Cerebellar nuclear complex (tissue), 1 donor: ENCODE measurements at places on chromosomes 11 and 22.

DNA sequence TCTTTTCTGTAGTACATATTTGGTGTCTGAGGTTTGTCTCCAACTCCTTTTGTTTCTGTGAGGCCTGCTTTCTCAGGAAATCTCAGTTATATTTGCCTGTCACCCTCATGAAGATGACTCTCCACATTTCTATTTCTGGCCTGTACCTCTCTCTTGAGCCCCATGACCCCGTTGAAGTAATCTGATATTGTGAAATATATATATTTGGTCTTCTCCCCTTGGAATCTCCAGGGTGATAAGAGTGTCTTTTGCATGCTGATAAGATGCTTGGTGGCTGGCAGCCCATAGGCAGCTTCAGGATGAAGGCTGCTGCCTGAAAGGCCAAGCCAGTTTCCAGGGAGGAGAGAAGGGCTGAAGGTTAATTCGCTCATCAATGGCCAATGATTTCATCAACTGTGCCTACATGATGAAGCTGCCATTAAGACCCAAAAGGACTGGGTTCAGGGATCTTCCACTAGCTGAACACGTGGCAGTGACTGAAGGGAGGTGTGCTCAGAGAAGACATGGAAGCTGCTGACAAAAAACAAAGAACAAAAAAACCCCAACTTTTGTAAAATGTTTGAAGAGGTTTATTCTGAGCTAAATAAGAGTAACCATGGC is 67.4 kb downstream of the MICAL2 start:
- DNase-seq: no peak

DNA sequence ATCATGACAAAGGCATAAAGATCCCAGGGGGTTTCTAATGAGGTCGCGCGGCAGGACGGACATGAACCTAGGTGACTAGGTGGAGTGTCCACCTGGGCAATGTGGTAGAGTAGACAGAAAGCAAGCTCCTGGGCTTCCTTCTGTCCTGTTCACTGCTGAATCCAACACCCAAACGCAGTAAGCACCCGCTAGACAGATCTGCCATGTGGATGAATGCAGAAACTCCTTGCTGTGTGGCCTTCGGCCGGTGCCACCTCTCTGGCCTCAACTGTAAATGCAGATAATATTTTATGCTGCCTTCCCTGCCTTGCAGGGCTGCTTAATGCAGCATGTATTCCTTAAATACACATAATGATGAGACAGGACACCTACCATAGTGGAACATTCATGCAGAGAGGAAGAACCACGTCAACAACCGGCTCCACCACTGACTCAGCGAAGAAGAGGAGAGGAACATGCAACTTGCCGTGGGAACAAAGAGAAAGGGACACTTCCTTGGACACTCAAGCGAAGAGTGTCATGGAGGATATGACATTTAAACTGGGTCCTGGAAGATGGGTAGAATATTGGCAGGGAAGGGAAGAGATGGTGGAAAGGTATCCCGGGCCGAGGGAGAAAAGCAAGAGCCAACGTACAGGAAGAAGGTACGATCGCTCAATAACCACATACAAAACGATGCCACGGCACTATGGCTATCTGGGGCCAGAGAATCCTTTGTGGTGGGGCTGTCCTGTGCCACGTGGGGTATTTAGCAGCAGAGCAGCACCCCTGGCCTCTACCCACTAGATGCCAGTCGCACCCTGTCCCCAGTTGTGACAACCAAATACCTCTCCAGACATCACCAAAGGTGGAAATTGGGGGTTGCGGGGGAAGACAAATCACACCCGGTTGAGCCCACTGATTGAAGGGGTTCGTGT is 30.8 kb downstream of the MYH9 start:
- DNase-seq: no peak

DNA sequence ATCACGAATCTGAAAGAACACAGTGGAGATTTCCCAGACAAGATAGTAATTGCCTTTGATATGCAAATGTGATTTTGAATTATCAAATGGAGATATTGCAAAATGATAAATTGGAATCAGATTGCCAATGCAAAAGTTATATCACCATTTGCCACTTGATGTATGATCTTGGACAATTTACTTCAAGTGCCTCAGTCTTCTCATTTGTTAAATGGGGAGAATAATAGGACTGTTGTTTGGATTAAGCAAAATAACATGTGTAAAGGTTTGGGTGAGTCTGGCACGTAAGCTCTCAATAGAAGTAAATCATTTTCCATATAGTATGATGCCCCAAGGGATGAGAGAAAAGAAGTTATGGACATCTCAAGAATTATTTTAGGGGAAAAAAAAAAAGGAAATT is 7.9 kb upstream of the PHF21A start:
- DNase-seq: no peak

DNA sequence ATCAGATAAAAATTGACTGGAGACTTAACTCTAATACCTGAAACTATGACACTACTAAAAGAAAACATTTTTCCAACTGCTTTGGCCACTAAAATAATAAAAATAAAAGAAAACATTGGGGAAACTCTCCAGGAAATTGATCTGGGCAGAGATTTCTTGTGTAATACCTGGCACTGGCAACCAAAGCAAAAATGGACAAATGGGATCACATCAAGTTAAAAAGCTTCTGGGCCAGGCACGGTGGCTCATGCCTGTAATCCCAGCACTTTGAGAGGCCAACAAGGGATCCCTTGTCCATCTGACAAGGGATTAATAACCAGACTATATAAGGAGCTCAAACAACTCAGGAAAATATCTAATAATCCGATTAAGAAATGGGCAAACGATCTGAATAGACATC is 64.6 kb upstream of the RAB1B start:
- DNase-seq: no peak

DNA sequence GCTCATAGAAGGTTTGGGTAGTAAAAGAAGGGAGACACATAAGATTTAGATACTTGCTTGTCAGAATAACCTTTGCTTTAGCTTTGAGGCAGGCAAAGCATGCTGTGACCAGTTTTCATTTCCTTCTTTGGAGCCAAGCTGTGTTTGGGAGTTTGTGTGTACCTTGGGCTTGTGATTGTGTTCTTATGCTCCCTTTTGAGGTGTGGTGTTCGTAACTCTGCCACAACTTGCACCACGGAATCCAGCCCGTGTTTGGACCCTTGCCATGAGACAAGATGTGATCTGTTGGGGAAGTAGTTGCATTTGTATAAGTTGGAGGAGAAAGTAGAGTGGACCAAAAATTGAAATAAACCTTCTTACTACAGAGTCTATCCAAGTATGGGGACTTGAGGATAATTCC is 34.0 kb downstream of the BMAL1 start:
- no peak for DNase-seq

DNA sequence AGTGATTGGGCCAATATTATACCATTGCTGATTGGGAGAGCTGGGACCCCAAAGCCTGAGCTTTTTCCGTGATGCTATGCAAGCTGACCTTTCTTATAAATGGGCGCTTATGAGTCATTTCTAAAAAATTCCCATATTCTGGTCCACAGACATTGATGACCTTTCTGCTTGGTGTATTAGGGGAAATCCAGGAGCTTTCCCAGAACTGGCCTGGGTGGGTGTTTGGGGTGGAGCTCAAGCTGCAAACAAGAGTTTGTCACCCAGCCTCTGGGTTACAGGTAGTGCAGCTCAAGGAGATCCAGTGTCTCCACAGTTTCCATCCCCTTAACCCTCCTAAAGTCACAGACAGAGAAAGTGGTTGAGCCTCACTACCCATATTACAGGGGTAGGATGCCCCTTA is 67.7 kb downstream of the CCDC81 start:
- no peak for DNase-seq

GRCh38 chr11:60370811-60371298 is 7.5 kb upstream of the MS4A7 start:
- no peak for DNase-seq

DNA sequence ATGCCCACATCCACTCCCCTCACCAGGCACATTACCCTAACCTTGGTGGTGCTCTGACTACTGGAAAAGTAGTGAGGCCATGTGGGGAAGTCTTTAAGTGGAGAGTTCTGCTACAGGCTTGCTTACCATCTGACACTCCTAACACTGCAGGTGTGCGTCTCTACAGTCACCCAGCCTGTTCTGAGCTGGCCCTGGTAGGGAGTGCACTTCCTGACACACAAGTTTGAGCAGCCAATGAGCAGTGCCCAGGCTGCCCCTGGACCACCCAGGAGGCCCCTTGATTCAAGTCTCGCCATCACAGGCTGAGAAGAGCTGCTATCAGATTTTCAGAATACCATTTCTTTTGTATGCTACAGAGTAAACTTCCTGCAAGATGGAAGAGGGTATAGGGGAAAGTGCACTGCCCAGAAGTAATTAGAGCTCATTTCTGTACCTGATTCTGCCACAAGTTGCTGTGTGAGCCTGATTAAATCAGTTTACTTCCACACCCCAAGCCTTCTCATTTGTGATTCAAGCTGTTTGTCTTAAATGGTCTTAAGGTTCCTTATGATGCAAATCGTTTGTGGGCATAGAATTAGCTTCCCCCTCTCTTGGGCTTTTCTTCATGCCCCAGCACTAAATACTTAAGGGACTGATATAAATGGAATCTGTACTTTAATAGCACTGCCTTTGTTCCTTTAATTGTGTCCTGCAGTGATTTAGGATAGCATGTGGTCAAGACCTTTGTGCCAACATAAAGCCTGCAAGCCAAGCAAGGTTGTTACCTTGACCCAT is 22.2 kb downstream of the OPCML start:
- DNase-seq: no peak

DNA sequence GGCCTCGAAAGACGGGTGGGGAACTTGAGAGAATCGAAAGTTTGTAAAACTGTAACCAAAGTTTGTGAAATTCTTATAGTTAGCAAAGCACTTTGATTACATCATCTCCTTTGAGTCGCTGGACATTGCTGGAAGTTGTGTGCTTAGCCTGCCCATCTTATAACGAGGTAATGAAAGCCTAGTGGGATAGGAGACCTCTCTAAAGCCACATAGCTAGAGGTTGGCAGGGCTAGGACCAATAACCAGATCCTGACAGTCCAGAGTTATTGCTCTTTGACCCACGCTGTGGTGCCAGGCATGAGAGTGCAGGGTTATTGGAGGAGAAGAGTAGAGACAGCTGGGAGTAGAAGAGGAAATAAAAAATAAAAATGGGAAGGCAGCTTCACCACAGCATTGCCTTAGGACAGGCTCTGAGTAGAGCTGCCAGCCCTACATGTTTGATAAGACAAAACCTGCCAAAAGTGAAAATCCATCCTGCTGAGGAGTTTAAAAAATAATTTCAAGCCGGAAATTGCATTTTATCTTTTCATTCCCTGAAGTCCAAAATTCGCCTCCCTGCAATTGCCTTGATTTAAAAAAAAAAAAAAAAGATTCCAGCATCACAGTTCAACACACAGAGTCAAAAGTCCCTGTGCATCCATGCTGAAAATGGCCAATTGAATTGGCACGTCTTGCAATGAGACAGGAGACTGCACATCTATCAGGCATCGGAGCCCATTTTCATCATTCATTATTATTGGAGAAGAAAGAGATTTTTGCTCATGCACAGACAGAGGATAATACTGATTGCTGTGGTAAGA is 225.5 kb upstream of the POU2AF2 start:
- DNase-seq: no peak

DNA sequence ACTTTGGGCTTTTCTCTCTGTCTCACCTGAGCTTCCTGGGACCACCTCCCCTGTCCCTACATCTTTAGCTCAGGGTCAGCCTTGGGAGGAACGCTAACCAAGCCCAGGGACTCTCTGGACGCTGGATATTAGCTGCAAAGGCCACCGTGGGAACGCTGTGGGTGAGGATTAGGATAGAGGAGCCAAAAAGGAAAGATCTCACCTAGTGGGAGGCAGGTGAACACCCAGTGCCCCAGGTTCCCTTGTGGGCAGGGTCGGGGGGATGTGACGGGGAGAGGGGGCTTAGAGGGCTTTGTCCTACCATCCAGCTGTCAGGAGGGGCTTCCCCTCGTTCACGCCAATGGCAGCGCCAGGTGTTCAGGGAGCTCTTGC is 50.2 kb downstream of the LINC01488 start:
- no peak for DNase-seq

DNA sequence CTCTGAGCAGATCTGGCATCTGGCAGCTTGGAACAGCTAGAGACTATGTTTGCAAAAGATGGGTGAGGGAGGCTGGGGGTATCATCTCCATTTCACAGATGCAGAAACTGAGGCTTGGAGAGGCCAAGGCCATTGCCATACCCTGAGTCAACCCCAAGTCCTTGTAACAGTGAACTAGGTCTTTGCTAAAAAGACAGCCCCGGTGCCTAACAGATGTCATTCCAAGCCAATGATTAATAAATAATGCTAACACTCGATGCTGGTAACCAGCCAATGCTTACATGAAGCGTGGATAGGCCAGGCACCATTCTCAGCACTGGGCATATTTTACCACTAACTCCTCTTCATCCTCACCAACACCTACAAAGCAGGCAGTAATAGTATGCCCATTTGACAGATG is 164.0 kb downstream of the MN1 start:
- DNase-seq: no peak

DNA sequence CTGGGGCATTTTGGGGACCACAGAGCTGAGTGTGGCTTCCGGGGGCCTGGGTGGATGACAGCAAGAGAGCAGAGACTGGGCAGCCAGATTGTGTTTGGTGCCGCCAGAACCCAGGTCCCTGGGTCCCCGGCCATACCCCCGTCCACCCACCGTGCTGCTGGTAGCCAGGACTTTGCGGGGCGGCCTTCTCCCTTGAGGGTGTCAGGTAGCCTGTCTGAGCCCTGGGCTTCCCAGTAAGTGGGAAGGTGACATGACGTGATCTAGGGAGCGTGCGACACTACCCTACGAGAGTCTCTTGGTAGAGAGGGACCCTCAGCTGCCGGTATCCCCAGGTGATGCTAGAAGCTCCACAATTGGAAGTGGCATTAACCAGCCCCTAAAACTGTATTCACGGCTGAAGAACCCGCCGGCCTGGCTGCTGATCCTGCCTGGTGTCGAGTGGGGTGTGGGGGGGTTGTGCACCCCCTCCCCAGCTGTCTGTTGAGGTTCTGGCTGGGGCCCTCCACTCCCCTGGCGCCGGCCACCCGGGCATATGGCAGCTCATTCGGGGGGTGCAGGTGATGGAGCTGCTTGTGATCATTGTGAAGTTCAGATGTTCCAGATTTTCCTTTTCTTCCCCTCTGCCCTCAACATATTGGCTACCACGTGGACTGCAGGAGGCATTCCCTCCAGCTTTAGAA is 66.9 kb downstream of the MPPED1 start:
- DNase-seq: no peak

- DNase-seq: no peak
Measured at GRCh38 chr11:69232821-69233743, 60.9 kb upstream of the MYEOV start.

DNA sequence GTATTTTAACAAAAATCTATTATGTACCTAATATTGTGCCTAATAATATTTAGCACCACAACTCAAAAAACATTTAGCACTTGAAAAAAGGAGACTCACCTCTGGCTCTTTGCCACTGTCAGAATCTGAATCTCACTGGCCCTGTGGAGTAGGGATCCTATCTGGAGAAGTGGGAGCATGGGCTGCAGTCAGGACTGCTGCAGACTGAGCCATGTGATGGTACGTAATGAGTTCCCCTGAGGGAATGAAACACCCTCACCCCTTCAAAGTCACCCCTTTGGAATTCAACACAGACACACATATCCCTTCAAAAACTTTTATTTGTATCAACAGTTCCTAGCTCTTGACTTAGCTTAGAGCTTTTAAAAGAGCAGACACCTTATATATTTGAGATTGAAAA is 6.5 kb downstream of the PTPMT1 start:
- no peak for DNase-seq

- peak; percentile 60 for DNase-seq
Measured at GRCh38 chr11:31106326-31106725, 263.2 kb downstream of the DCDC1 start.
